ENCODE measurements at places on chromosomes 2 and 18.
A peak's percentile ranks its signal among the peaks of the same experiment; 100 is the strongest.

DNA sequence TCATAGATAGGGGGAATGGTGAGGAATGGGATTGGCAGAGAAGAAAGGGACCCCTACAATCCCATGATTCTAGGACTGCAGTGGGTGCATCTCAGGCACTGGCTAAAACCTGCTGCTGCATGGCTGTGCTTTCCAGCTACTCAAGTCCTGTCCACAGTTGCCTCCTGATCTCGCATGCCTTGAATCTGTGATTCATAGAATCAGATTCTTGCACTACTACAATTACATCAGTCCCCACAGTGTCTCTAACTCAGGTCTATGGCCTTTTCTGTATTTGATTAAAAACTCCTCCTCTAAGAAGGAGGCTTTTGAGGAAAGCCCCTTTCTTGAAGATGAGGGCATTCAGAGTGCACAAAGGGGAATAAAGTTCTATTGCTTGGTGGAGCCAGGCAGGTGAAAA is 117.4 kb downstream of the LRATD1 start:
- no peak for DNase-seq

DNA sequence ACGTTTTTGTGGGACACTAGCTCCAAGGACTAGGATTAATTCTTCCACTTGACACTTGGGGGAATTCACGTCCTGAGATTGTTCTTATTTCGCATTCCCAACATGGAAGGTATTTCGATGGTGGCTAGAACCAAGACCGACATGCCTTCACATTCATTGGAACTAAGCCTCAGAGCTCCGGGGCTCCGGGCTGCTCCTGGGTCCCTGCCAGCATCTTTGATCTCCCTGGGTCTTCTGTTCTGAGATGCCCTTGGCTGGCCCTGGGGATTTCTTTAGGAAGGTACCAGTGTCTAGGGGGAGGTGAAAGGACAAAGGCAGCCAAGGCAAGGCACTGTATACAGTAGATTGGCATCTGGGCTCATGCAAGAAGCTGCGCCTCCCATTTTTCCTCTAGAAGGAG is 76.8 kb downstream of the DYSF start:
- DNase-seq, result no peak

DNA sequence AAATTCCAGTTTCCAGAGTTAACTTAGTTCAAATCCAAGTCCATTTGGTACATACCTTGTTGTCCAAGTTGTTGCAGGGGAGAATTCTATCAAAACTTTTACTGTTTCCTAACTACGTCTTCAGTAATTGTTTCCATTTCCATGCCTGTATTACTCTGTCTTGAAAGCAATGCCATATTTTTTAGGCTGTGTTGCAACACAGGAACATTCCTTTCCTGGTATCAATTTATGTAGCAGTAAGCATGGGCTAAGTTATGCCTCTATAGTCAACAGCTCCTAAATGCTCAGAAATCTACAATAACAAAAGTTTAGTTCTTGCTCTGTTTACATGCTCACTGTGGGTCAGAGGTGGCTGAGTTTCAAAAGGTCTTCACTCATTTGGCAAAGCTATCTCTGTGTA is 1943.8 kb upstream of the PIK3C3 start:
- no peak for DNase-seq

- no peak for DNase-seq
Measured at GRCh38 chr18:63144748-63145147, 174.8 kb downstream of the BCL2 start.

DNA sequence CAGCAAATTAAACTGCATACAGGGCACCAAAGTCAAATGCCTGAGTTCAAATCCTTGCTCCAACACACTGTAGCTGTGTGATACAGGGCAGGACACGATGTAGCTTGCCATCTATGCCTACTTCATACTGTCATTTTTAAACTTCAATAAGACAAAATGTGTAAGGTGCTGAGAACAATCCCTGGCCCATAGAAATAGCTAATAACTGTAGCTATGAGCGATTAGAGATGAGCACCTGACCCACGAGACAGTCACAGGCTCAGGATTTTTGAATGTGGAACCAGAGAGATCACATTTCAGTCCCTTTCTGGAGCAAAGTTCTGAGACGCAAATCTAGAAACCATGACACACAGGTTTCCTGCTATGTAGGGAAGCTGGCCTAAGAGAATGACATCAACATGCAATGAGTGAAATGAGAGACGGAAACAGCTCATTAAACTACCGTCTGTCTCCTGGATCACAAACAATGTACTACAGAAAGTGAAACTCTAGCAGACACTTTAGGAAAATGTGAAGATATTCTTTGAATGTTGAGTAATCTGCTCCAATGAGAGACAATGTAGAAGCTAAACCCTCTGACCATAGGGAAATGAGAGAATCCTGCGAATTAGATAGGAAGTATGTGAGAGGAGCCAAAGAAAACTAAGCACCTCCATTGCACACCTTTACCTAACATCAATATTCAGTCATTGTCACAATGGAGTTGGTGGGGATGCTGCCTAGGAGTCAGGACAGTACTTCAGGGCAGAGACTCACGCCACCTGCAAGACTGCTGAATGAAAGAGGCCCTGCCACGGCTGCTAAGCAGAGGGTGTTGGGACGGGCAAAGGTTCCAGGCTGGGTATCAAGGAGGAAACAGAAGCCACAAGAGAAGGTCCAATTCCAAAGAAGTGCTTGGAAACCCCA is 25.5 kb downstream of the B4GALT6 start:
- DNase-seq, result no peak

DNA sequence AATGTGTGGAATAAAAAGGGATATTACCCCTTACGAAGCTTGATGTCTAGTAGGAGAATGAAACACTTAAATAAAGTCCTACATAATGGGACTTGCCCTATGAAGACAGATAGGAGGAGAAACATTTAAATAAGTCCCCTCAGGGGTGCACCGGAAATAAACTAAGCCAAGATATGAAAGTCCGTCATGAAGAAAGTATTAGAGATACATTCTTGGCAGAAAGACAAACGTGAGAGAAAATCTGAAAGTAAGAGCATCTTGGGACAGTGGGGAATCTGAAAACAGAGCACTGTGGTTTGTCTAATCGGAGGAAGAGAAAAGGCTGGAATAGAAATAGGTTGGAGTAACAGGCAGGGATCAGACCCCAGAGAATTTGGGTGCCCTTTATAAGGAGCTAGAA is 516.9 kb upstream of the DSEL start:
- no peak for DNase-seq

DNA sequence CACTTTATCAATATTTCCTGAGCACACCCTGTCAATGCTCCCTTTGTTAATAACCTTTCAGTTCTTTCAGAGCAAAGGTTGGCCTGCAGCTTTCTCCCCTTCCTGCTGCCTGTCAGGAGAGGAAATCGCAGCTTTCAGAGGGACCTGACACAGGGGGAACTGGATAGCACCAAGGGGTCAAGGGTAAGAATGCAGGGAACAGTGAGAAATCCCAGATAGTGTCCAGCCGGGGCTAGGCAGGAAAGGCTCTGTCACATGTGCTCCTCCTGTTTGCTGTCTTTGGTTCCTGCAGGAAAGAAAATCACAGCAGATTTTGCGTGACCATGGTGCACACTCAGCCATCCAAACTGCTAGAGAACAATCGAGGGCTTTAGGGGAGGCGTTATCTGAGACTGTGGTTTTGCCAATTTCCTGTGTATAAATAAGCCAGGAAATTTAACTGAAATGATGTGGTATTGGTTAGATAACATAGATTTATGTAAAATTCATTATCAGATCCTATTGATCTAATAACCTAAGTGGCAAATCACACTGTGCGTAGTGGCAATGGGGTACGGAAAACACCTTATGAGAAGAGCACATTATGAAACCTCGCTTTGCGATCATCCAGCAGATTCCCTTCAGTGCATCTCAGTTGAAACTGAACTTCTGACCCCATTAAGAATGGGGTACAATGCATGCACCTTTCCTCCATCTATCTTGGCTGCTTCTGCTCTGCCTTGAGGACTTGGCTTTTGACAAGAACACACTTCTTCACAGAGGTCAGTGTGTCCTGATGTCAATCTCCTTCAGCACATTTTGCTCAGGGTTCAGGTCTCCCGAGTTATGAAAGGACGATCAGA is 178.0 kb downstream of the ICOS start:
- no peak for DNase-seq

DNA sequence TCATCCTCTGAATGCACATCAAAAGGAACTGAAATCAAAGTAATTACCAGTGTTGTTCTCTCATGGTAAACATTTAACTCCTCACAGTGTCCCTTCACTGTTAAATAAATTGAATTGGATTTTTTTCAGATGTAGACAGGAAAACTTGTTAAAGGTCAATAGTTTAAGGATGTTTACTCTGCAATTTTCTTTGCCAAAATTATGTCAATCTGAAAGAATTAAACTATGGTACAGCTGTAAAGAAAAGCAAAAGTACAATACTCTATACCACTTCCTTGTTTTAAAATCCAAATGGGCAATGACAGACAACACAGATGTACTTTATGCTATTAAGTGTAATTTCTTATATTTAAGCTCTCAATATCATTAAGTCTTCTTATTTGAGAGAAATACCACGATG is 153.2 kb downstream of the WDPCP start:
- DNase-seq, result no peak

GRCh38 chr2:170696948-170697347 is 18.2 kb upstream of the SP5 start:
- DNase-seq, result no peak

- DNase-seq, result no peak
Measured at GRCh38 chr2:72154386-72154975, 6.8 kb upstream of the CYP26B1 start.

DNA sequence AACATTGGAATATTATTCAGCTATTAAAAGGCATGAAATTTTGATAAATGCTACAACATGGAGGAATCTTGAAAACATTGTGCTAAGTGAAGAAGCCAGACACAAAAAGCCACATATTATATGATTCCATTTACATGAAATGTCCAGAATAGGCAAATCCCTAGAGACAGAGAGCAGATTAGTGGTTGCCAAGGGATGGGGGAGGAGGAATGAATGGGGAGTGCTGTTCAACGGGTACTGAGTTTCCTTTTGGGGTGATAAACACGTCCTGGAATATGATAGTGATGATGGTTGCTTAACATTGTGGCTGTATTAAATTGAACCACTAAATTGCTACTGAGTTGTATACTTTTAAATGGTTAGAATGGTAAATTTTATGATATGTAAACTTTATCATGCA is 8.9 kb upstream of the TWSG1 start:
- DNase-seq, result no peak

- DNase-seq, result no peak
Measured at GRCh38 chr2:170086117-170086688, 91.7 kb upstream of the MYO3B start.

- DNase-seq, result peak; percentile 71
Measured at GRCh38 chr2:202339071-202339870, 36.9 kb upstream of the BMPR2 start.

GRCh38 chr18:29002747-29003146 is 825.8 kb upstream of the CDH2 start:
- DNase-seq, result no peak

GRCh38 chr2:237996021-237996593 is 29.3 kb downstream of the UBE2F start:
- peak; percentile 64 for DNase-seq

DNA sequence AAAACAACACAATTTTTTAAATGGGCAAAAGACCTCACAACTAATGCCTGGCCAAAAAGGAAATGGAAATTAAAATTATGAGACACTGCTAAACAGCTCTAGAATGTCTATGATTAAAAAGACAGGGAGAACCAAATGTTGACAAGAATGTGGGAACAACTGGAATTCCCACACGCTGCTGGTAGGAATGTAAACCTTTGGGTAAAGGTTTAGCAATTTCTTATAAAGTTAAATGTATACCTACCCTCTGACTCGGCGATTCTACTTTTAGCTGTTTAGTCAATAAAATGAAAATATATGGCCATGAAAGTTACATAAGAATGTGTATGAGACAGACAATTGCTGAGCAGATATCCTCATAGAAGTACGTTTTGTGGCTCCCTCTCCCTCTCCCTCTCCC is 60.9 kb downstream of the ATF2 start:
- DNase-seq, result no peak

GRCh38 chr2:128279786-128280157 is 38.9 kb downstream of the HS6ST1 start:
- no peak for DNase-seq

DNA sequence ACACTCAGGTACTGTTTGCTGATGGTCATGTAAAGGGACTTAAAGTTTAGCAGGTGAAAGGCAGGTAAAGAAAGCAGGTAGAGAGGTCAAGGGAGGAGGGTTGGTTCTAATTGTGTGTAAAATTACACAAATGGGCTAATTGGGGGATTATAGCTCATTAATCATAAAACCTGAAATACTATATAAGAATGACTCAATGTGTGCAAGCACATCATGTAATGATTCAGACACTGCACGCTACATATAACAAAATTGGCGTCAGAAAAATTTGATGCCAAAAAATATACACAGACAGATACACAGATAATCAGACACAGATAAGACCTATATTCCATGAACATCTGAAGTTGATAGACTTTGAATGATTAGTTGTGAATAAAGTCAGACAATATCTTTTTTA is 120.7 kb upstream of the LMAN1 start:
- no peak for DNase-seq

DNA sequence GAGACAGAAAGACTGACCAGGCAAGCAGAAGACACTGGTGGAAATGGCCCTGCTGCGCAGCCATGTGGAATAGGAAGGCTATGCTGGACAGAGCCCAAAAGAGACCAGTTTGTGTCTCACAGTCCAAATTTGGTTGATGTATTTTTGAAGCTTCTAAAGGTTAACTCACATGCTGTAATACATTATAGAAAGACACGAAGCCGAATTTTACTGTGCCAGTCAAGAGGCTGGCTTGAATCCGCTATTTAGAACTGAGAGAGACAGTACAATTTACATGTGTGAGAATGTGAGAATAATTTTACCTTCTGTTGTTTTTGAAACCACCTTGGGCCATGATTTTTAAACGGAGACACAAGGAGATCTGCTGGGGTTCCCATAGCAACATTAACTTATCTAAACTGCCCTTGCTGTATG is 113.6 kb downstream of the METTL8 start:
- DNase-seq, result no peak

- no peak for DNase-seq
Measured at GRCh38 chr2:173354073-173354581, 545 bp upstream of the CDCA7 start.

- DNase-seq, result peak; percentile 87
Measured at GRCh38 chr18:46169464-46169941, 65.3 kb downstream of the HAUS1 start.

- DNase-seq, result peak; percentile 67
Measured at GRCh38 chr2:212892193-212892592, 259.2 kb downstream of the IKZF2 start.

DNA sequence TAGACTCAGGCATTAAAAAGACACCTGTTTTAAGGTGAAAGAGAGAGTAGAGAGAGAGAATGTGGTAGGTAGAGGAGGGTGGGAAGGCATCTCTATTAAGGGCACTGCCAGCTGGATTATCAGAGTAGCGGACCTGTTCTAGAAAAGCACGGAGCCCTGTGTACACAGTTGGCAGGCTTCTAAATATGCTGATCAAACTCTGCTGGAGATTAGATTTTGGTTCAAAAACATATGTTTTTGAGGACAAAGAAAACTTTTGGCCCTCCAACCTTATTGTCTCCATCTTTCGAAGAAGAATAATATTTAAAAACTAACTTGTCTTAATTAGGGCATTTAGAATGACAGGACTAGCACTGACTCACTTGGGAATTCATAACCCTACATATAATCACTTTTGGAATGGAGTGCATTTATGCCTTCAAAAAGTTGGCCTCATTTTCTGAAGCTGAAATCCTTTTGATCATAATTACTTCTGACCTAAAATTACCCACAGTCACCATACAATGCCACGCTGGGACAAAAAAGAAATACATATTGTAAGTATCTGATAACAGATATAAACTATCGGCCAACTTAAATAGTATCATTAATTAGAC is 254.6 kb downstream of the MEIS1 start:
- no peak for DNase-seq

GRCh38 chr2:185127412-185127811 is 529.1 kb downstream of the ZNF804A start:
- peak; percentile 84 for DNase-seq
